Ovary (tissue), 10 donors: ENCODE measurements at places on chromosomes 7 and 10. TPM values are rescaled to one million over a fixed set of nuclear protein-coding genes. Genes with fewer than 3 reads are reported as not detected.

BTBD16 gene
- not detected for polyA plus RNA-seq

ICA1 gene
- polyA plus RNA-seq = 12.9 TPM

CPA1 gene
- 0.35 TPM for polyA plus RNA-seq

CASP2 gene
- 23.8 TPM for polyA plus RNA-seq

LLCFC1 gene
- not detected for polyA plus RNA-seq

OPALIN gene
- not detected for polyA plus RNA-seq

BAG3 gene
- 26.9 TPM for polyA plus RNA-seq

WNT2 gene
- 0.50 TPM for polyA plus RNA-seq

HKDC1 gene
- polyA plus RNA-seq = 1.1 TPM

NUDT13 gene
- 1.9 TPM for polyA plus RNA-seq

INSYN2A gene
- polyA plus RNA-seq = 0.27 TPM

HOXA4 gene
- polyA plus RNA-seq = 6.6 TPM

NANOS1 gene
- polyA plus RNA-seq = 0.54 TPM

SLC29A4 gene
- polyA plus RNA-seq = 2.1 TPM

CLDN4 gene
- polyA plus RNA-seq = 0.27 TPM
